ENCODE measurements at places on chromosomes 1 and 21. TPM values are rescaled to one million over a fixed set of nuclear protein-coding genes. Genes with fewer than 3 reads are reported as not detected.

TMPRSS2 gene
- total RNA-seq: not detected

ZNF648 gene
- not detected for total RNA-seq

LY9 gene
- total RNA-seq: not detected

LAMTOR5 gene
- total RNA-seq: 138 TPM

TMEM69 gene
- total RNA-seq: 47.6 TPM

GPATCH4 gene
- 25.1 TPM for total RNA-seq

TDRD5 gene
- not detected for total RNA-seq

LCE3D gene
- not detected for total RNA-seq

GABPA gene
- total RNA-seq: 55.7 TPM

GRCh38 chr1:109993885-109994284, 9.3 kb downstream of the AHCYL1 start:
- H3K36me3 ChIP-seq: peaks cover 7% of the 10 kb centered on the region
- H3K27me3 ChIP-seq: no peaks in the 10 kb centered on the region
- no peak overlapping the region for H3K4me3 ChIP-seq
- DNase-seq: no peak
- H3K4me1 ChIP-seq: no peaks in the 10 kb centered on the region

GRCh38 chr1:93694039-93694438, 12.4 kb upstream of the BCAR3 start:
- no peak overlapping the region for H3K27ac ChIP-seq
- H3K4me3 ChIP-seq: no peak overlapping the region
- no peak for DNase-seq
- H3K36me3 ChIP-seq: no peaks in the 10 kb centered on the region

GRCh38 chr1:192445839-192446489, 129.2 kb downstream of the RGS21 start:
- H3K4me1 ChIP-seq: peaks cover 14% of the 10 kb centered on the region
- DNase-seq: peak; percentile 48
- H3K27ac ChIP-seq: no peak overlapping the region
- H3K4me3 ChIP-seq: no peak overlapping the region

DNA sequence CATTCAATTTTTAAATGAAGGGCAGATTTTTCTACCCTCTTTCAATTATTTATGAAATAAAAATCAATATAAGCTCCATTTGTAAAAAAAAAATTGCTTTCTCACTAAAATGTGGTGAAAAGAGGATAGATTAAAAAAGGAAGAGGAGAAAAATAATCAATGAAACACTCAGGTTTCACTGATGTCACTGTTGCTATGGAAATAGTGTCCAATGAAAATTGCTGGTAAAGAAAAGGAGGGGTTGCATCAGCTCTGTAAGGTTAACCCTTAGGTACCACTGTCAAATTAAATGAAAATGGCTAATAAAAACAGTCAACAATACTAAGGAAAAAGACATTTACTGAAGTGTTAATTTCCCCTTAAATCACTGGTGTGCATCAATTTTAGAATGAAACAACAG, 91.6 kb upstream of the TTC39A start:
- peaks cover 7% of the 10 kb centered on the region for H3K36me3 ChIP-seq
- no peak overlapping the region for H3K27ac ChIP-seq
- no peak overlapping the region for H3K4me3 ChIP-seq
- DNase-seq: peak; percentile 62
- H3K27me3 ChIP-seq: no peaks in the 10 kb centered on the region

DNA sequence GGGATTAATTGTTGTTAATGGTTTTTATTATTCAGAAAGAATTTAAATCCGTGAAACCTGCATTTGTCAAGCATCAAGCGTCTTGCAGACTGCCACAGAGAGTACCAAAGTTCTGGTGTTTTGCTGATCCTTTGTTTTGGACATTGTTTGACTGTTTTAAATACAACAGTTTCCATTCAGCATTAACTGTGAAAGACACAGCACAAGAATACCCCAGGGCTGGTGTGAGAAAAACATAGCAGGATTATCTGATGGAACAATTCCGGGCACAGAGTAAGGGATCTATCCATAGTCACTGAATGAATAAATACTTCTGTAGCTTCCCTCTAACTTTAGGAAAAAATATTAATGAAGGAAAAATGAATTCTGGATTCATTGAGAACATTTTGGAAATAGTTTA, 202.3 kb downstream of the LTN1 start:
- no peak for DNase-seq
- no peaks in the 10 kb centered on the region for H3K4me1 ChIP-seq

DNA sequence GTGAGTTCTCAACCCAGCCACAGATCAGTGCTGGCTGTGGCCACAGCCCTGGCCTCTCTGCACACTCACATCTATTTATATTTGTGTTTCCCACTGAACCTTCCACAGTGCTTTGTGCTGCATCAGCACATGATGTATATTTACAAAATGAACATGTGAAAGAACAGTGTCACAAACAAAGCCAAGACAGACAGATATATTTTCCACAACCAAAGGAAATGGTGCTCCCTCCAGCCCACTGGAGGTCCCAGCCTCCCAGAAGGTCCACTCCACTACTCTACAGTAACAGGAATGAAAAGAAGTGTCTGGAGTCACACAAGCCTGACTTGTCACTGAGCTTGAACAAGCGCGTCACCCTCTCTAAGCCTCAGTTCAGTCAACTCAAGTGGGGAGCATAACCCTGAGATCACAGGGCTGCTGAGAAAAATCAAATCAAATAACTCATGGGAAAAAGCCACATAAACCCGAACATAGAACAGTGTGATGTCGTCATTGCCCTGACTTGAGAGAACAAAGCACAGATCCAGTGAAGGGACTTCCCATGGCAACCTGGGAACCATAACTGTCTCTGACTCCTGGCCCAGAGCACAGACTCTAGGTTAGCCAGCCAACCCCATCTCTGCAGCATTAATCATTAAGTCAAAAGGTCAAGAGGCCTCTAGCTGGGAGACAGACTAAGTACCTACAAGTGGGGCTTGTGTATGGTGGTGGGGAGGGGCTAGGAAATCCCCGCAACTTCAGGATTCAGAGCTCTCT, 121.2 kb downstream of the TRABD2B start:
- no peaks in the 10 kb centered on the region for H3K27me3 ChIP-seq
- no peaks in the 10 kb centered on the region for H3K36me3 ChIP-seq
- H3K4me1 ChIP-seq: peaks cover 30% of the 10 kb centered on the region

DNA sequence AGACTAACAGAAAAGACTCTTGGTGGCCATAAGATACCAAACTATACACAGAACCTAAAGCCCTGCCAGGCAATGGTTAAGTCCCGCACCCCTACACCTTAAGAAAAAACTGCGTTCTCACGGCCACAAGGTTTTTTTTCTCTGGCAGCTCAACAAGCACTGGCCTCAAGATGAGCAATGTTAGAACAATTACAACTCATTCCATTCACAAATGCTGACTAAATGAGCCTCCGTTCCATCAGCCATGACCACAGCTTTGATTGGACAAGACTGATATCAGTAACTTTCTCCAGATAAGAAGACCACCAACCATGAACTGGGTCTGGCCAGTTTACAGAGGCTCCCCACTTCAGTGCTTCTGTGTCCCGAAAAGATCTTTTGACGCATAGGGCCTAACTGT, 31.9 kb downstream of the SEC16B start:
- DNase-seq: no peak
- no peak overlapping the region for H3K27ac ChIP-seq
- no peak overlapping the region for H3K4me3 ChIP-seq
- 0 out of 2 replicates have a peak, but pooled peaks cover 7% of the 10 kb centered on the region for H3K27me3 ChIP-seq

GRCh38 chr21:15514073-15514946, 215.5 kb upstream of the USP25 start:
- H3K36me3 ChIP-seq: no peaks in the 10 kb centered on the region
- no peaks in the 10 kb centered on the region for H3K27me3 ChIP-seq
- H3K4me1 ChIP-seq: no peaks in the 10 kb centered on the region
- H3K4me3 ChIP-seq: no peak overlapping the region
- no peak for DNase-seq

- peak overlapping the region; percentile 80 for H3K4me3 ChIP-seq
- no peaks in the 10 kb centered on the region for H3K36me3 ChIP-seq
- peaks cover 8% of the 10 kb centered on the region for H3K4me1 ChIP-seq
- DNase-seq: peak; percentile 51
- peak overlapping the region; percentile 72 for H3K27ac ChIP-seq
- no peaks in the 10 kb centered on the region for H3K27me3 ChIP-seq
Observed at GRCh38 chr1:94236013-94236491, 1.3 kb downstream of the ARHGAP29 start.

DNA sequence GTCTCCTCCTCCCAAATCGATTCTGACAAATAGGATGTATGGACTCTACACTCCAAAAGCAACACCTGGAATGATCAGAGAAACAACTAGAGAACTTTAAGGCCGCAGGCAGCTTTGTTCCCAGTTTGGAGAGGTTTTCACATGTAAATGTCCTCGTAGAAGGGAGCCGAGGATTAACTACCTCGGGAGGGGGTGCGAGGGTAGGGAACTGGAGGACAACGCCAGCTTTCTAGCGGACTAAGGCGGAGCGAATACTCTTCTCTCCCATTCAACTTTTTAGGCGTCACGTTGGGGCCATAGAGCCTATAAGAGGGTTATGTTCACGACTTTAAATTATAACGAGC, 1.2 kb downstream of the SCAF4 start:
- DNase-seq: peak; percentile 47
- H3K27ac ChIP-seq: peak overlapping the region; percentile 79
- H3K4me1 ChIP-seq: peaks cover 18% of the 10 kb centered on the region
- H3K27me3 ChIP-seq: no peaks in the 10 kb centered on the region
- H3K4me3 ChIP-seq: peak overlapping the region; percentile 97
- peaks cover 10% of the 10 kb centered on the region for H3K36me3 ChIP-seq

- no peaks in the 10 kb centered on the region for H3K36me3 ChIP-seq
- H3K4me3 ChIP-seq: no peak overlapping the region
- H3K27ac ChIP-seq: no peak overlapping the region
- H3K4me1 ChIP-seq: peaks cover 8% of the 10 kb centered on the region
Observed at GRCh38 chr1:97192872-97193572, 471.4 kb downstream of the PTBP2 start.
